ENCODE measurements at places on chromosomes 3 and 15.

- no peak for DNase-seq
These were observed 102.8 kb upstream of the SEMA6D start for GRCh38 chr15:47614360-47615011.

DNA sequence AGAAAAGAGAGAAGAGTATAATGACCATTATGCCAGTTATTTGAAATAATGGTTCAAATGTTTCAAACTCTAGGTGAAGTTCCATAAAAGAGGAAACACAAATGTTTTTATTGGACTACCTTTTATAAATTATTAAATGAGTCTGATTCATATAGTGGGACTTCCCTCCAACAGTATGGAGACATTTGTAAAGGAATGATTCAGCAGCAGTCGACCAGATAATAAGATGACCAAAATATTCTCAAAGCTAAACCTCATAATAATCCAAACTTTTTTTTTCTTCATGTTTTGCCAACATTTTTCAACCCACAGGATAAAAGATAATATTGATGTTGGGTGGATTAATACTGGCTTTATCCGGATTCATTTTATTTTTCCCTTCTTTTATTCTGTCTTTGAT, 18.8 kb downstream of the TIPARP start:
- DNase-seq: no peak

GRCh38 chr3:77354958-77355357, 315.1 kb downstream of the ROBO2 start:
- no peak for DNase-seq

DNA sequence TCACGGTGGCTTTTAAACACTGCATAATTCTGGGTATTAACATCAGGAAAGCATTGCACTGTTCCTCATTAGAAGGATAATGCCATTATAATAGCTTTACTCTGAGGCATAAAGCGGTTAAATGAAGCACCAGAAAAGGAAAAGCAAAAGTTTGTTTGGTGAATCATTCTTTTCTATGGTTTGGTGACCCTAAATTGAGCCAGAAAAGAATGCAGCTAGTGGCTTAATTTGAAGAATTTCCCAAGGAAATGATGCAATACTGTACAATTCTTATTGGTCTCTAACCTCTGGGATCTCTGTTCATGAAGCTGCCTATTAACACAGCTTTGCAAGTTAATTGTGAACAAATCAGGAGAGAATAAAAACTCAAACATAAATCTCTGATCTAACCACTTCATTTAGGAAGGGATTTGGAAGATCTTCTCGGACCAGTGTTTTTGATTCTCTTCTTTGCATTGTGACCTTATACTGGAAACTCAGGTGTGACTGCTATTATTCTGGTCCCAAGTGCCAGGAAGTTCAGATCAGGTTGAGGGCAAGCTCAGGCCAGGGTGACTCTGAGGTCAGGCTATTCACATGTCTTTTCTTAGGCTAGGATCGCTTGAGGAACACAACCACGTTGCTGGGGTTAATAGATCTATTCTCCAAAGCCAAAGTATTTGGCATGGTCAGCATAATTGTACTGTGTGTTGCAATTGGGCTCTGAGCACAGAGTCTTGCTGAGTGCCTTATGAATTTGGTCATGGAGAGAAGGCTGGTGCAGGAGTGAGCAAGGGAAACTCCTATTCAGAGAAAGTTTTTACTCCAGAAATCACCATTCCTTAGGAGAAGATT, 11.3 kb upstream of the DLG1 start:
- DNase-seq: no peak

DNA sequence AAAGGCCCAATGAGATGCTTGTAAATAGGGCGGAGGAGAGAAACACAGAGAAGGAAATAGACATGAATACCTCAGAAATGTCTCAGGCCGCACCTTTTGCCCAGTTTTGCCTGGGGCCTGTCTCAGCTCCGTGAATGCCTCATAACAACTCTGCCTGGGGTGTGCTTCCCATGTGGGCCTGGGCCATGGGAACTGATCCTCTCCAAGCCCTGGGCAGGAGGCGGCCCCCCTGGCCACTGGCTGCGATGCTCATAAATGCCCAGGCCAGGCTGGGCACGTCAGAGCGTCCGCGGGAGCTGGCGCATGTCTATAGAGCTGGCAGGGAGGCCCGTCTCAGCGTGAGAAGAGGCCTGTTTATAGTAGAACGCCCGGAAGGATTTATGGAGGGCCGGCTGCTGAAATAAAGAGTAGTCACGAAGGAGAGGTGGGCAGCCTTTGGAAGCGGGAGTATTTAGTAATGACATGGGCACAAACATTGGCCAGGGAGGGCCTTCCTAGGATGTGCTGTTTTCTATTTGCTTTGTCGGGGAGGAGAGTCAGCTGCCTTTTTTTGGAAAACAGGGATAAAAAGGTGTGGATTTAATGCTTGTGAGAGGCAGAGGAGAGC, 85.9 kb upstream of the IGF1R start:
- no peak for DNase-seq

GRCh38 chr15:53693729-53694475, 65.6 kb downstream of the WDR72 start:
- no peak for DNase-seq

DNA sequence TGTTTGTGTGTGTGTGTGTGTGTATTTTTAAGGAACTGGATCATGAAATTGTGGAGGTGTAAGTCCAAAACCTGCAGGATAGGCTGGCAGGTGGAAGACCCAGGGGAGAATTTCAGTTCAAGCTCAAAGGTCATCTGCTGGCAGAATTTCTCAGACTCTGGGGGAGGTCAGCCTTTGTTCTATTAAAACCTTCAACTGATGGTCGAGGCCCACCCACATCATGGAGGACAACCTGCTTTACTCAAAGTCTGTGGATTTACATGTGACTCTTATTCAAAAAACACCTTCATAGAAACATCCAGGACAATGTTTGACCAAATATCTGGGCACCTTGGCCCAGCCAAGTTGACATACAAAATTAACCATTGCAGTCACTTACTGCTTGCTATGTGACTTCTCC, 157.2 kb downstream of the EDEM1 start:
- no peak for DNase-seq

- no peak for DNase-seq
These were observed 13.8 kb downstream of the MUC13 start for GRCh38 chr3:124920718-124921117.

GRCh38 chr3:54600441-54601204, 327.2 kb downstream of the LRTM1 start:
- DNase-seq: no peak
